ENCODE measurements at places on chromosomes 3 and 15. TPM values are rescaled to one million over a fixed set of nuclear protein-coding genes. Genes with fewer than 3 reads are reported as not detected.
A peak's percentile ranks its signal among the peaks of the same experiment; 100 is the strongest.

DNA sequence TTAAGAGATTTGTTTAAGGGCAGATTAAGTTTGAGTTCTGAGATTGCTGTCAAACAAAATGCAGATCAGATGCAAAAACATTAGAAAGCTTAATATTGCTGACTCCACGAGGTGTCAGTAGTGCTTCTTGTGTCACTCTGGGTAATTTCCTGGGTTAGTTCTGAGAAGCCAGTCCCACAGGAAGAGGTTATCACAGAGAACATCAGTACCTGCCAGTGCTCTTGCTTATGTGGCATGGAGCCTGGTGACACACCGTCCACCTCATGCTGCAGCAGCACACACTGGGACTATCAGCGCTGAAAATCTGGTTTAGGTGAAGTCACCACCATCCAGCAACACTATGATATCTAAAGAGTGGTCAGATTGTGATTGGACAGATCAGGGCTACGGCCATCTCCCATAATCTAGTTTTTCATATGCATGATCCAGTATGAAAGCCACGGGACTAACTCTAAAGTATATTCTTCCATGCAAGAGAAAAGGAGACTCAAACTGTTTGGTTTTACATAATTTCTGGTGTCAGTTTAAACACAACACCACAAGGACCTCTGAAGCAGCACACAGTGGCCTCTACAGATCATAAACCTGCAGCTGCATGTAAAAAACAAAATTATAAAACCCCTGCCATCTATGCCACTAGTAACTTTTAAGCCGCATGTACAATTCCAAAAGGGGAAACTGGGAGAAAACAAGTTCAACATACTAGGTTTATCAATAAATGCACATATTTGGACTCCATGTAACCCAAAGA is 36.1 kb upstream of the MYO5C start:
- DNase-seq: no peak

DNA sequence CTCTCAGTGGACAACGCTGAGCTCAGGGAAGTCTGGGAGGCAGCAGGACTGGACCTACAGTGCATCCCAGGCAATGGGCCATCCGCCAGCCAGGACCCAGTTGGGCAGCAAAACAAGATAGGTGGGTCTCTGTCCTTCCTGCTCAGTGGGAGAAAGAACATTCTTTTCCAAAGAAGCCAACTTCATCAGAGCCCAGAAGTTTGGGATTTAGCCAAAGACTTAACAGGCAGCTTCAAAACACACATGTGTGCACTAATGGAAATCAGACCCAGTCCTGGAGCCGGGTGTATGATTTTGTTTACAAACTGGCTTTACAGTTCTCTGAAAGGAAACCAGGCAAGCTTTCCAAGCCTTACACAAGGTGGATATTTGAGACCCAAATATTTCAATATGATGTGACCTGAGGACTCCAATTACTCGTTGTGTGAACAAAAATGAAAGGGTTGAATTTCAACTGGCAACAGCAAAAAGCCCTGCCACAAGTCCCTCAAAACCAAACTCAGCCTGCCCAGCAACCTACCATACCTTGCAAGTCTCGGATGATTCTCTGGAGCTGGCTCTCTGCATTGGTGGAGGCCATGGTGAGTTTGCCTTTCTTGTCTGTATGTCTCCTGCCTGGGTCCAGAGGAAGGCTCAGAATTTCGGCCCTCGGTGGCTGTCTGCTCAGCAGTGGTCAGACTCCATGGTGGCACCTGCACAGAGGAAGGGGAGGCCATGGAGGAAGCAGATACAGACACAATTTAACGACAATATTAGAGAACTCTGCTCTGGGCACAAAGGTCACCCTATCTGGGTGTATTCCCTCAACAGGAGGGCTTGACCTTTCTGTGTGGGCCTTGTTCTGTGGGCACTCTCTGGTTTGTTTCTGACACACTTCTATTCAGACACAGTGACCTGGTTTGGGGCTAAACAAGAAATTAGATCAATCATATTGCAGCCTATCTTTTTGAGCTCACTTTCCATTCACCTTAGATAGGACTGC is 11.0 kb downstream of the FYCO1 start:
- peak; percentile 60 for DNase-seq

DNA sequence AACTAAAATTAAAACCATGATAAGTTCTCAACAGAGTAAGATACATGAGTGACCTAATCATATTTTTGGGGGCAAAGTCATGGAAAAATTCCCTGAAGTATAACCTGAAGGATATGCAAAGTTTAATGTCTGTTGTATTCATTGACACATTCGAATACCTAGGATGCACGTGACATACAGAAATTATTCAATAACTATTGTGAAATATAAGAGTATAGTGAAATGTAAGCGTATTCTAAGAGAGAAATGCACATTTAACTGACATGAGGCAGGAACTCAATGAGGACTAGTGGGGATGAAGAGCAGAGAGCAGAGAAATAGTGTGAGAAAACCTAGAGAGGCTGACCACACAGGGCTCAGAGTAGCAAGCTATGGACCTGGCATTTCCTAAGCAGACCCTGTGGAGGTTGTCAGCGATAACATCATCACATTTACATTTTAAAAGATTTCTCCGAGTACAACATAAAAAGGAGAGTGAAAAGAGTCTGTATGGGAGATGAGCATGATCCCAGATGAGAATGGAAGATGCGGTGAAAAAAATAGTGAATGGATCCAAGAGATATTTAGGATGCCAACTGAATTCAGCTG is 588.8 kb downstream of the MAGI1 start:
- DNase-seq: no peak

- no peak for DNase-seq
Measured at GRCh38 chr3:119276680-119277079, 17.5 kb upstream of the ARHGAP31 start.

GRCh38 chr15:60328852-60329443 is 68.8 kb downstream of the ANXA2 start:
- no peak for DNase-seq

Gene HEG1
- total RNA-seq: 91.4 TPM

DNA sequence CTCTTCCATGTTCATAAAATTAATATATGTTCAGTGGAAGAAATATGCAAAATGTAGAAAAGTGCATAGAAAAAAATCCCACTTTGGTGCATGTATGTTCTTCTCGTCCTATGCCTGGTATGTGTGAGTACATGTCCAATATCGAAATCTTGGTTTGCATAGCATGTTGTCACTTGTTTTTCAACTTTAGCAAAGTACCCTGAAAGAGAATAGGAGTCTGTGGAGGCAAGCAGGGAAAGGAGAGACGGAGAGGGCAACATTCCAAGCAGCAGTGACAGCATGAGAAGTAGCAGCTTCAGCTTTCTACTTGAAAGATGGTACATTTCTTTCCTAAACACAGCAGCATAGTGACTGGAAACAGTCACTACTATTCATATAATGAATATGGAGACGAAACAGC is 56.8 kb upstream of the CACNA2D3 start:
- DNase-seq: no peak

DNA sequence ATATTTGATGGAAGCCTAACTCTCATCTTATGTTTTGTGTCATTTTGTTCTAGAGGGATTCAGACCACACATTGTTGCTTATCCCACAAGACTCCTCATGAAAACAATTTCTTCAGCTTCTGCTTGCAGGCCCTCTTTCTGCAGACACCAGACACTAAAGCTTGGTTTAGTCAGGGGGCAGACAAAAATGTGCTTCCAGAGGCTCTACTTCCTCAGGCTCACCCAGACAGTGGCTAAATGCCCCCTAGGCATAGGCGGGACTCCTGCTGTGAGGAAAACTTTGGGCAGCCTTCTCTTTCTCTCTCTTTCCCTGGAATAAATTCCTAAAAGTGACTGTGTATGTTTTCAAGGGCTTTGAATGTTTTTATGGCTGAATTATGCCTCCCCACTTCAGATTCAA is 435.4 kb upstream of the ATP11B start:
- DNase-seq: no peak

- no peak for DNase-seq
Measured at GRCh38 chr15:34722439-34722836, 32.4 kb downstream of the GJD2 start.

DNA sequence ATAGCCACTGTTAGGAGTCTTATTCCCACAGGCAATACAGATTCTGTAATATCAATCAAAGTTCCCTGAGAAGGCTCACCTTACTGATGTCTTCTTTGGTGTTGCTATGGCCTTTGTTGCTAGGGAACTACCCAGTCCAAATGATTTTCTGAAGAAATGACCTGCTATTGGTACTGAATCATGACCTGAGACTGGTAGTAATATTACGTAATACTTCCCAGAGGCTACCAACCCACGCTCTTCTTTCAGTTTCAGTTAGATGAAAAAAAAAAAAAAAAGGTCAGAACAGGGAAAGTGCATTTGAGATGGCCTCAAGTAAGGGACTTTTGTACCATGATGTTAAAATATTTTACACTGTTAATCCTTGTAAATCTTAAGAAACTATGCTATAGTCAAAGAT is 1092.5 kb upstream of the EPHA6 start:
- no peak for DNase-seq

GRCh38 chr15:72161361-72162132 is 36.0 kb downstream of the GRAMD2A start:
- DNase-seq: no peak

DNA sequence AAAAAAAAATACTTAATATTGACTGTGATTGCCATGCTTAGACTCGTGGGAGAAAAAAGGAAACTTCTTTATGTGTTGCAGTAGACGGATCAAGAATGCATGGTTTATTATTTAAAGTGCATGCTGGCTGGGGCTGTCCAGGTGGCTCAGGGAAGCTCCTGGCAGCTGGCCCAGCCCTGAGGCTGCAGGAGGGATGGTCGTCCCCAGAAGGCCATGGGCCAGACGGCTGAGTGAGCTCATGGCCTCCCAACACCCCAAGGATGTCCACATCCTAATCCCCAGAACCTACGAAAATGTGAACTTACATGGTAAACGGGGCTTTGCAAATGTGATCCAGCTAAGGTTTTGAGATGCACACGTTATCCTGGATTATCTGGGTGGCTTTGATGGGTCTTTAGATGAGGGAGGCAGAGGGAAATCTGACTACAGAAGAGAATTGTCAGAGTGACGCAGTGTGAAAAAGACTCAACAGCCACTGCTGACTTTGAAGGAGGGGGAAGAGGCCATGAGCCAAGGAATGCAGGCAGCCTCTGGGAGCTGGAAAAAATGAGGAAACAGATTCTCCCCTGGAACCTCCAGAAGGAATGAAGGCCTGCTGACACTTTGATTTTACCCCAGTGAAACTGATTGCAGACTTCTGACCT is 29.8 kb downstream of the ADAMTS17 start:
- no peak for DNase-seq

DNA sequence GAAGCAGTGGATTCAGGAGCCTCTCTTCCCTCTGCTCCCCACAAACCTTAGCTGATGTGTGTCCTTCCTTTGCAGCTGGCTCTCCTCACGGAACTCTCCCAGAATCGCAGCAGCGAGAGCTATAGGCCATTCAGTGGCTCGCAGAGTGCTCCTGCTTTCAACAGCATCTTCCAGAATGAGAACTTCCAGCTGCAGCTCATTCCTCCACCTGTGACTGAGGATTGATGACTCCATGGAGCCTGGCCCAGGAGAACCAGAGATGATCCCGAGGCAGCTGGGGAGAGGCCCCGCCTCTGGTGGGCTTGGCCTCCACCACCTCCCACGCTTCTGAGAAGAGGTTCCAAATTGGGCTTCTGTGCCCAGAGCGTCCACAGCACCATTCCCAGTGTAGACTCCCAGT is 101.1 kb downstream of the C3orf70 start:
- DNase-seq: no peak

Gene SUSD5
- 3.0 TPM for total RNA-seq

- no peak for DNase-seq
Measured at GRCh38 chr3:108474581-108474980, 35.8 kb downstream of the MYH15 start.

Gene KNG1
- not detected for total RNA-seq

Gene CHCHD4
- 16.6 TPM for total RNA-seq

DNA sequence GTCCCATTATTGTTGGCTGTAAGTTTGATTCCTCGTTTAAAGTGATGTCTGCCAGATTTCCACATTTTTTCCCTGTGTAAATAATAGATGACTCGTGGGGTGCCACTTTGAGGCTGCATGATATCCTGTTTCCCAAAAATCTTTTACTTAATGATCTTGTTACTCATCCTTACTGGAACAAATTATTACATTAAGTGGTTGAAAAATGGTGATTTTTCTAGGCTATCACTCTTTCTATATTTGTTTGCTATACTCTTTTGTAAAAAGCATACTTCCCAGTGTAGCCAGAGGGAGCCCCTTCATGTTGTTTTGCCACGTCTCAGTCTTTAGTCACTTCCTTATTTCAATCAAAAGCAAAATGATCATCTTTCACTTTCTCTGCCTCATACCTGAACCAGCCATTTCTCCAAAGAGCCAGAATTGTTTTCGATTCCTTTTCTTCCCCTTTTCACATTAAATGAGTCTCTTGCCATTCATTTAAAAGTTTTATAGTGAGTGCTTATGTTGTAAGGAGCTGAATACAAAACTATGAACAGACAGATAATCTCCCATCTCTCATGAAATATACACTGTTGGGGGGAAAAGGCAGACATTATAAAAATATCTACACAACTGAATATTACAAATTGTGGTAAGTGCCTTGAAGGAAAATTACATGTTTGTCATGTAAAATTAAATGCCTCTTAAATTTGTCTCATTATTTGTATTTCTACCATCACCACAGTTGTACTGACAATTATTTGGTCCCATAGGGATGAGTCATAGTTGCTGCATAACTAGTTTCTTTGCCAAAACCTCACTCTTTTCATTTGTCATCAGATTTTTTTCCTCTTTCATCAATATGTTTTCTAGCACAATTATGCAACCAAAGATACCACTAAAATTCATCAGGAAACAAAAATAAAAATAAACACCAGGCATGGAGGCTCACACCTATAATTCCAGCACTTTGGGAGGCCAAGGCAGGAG is 41.5 kb downstream of the ADGRG7 start:
- no peak for DNase-seq

Gene FBXO22
- 21.4 TPM for total RNA-seq

Gene SMCO1
- not detected for total RNA-seq

Gene ESYT3
- 19.9 TPM for total RNA-seq

GRCh38 chr15:68375716-68376220 is 56.2 kb downstream of the ITGA11 start:
- DNase-seq: no peak

- no peak for DNase-seq
Measured at GRCh38 chr15:98402486-98402885, 245.9 kb upstream of the IGF1R start.

Measured in thyroid gland (tissue), 4 donors.